ENCODE measurements at places on chromosomes 4 and X.
A peak's percentile ranks its signal among the peaks of the same experiment; 100 is the strongest.

DNA sequence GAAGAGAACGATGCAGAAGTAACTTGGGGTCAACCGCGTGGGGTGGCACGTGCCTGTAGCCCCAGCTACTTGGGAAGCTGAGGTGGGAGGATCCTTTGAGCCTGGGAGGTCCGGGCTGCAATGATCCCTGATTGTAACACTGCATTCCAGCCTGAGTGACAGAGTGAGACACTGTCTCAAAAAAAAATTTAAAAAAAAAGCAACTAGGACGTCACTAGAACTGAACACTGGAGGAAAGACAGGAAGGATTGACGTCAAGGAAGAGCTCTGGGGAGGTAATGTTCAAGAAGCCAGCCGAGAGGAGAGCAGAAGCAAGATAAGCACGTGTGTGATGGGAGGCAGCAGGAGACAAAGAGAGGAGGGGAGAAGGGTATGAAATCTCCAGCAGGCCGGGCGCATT, 28.7 kb downstream of the S100G start:
- no peak overlapping the region for H3K27ac ChIP-seq
- no peak for DNase-seq
- no peak overlapping the region for H3K4me3 ChIP-seq
- H3K4me1 ChIP-seq: no peaks in the 10 kb centered on the region

DNA sequence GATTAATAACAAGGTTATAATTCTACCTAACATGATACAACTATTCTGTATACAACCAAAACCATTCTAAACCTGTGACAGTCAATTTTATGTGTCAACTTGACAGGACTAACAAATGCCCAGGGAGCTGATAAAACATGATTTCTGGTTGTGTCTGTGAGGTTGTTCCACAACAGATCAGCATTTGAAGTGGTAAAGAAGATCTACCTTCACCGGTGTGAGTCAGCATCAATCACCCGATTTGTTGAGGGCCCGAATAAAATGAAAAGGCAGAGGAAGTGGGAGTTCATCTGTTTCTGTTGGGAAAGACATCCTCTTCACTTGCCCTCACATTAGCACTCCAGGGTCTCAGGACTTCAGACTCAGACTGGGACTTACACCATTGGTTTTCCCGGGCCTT, 187.9 kb downstream of the MAB21L2 start:
- no peaks in the 10 kb centered on the region for H3K27me3 ChIP-seq
- peaks cover 13% of the 10 kb centered on the region for H3K4me1 ChIP-seq
- DNase-seq: no peak
- peak overlapping the region; percentile 22 for H3K27ac ChIP-seq
- no peak overlapping the region for H3K4me3 ChIP-seq
- peaks cover 18% of the 10 kb centered on the region for H3K36me3 ChIP-seq

DNA sequence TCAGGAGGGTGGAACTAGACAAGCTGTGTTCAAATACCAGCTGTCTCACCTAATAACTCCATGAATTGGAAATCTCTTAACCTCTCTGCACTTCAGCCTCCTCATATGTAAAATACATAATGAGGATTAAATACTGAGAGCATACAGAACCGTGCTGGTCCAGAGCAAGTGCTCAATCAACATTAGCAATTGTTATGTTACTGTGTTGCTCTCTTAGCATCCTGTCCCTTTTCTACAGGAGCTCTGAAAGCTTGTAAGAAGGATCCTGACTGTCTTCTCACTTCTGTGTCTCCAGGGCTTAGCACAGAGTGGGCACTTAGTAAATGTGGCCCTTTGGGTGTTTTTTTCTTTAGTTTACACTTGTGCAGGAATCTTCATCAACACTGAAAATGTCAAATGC, 1456.1 kb upstream of the IGFBP7 start:
- no peaks in the 10 kb centered on the region for H3K27me3 ChIP-seq
- H3K4me3 ChIP-seq: no peak overlapping the region

- H3K27me3 ChIP-seq: no peaks in the 10 kb centered on the region
- no peak overlapping the region for H3K27ac ChIP-seq
- H3K4me3 ChIP-seq: no peak overlapping the region
- no peaks in the 10 kb centered on the region for H3K36me3 ChIP-seq
- DNase-seq: no peak
Measured at GRCh38 chrX:100274916-100275315, 135.2 kb downstream of the PCDH19 start.

GRCh38 chrX:130746709-130747342, 156.2 kb downstream of the ENOX2 start:
- H3K27ac ChIP-seq: no peak overlapping the region
- no peaks in the 10 kb centered on the region for H3K4me1 ChIP-seq
- no peaks in the 10 kb centered on the region for H3K36me3 ChIP-seq
- no peaks in the 10 kb centered on the region for H3K27me3 ChIP-seq
- no peak overlapping the region for H3K4me3 ChIP-seq
- DNase-seq: no peak

GRCh38 chr4:164753873-164754488, at the start of gene SMIM31:
TSS of gene SMIM31 (plus strand) at chr4:164754131. CDS start at chr4:164770444, 16,313 bp downstream.
- peaks cover 1% of the 10 kb centered on the region for H3K27me3 ChIP-seq
- no peak within 1 kb of the TSS for H3K27ac ChIP-seq
- no peak within 1 kb of the TSS for H3K4me3 ChIP-seq
- H3K4me1 ChIP-seq: no peaks in the 10 kb centered on the region
- no peaks in the 10 kb centered on the region for H3K36me3 ChIP-seq

DNA sequence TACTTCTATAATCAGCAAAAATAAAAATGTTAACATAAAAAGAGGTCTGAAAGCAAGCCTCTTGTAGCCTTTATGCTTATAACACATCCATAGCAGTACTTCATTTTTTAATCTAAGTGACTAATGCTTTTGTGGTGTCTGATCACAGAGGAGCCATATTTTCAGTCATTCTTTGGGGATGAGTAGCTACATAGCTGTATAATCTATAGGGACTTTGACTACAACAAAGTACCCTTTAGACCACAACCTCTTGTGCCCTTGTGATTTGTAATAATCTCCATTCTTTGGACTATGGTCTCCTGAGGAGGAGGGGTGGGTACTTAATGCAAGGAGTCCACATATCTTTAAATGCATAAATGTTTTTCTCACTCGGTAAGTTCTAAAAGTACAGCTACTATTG, 9.6 kb downstream of the DRP2 start:
- H3K27ac ChIP-seq: no peak overlapping the region
- H3K27me3 ChIP-seq: no peaks in the 10 kb centered on the region
- no peak for DNase-seq
- H3K4me1 ChIP-seq: no peaks in the 10 kb centered on the region
- H3K36me3 ChIP-seq: no peaks in the 10 kb centered on the region
- no peak overlapping the region for H3K4me3 ChIP-seq

Measured in activated CD8-positive, alpha-beta T cell treated with anti-CD3 and anti-CD28 coated beads for 36 hours (primary cell).